Activated T-cell treated with anti-CD3 and anti-CD28 coated beads, Interleukin-2, amount 50 U/mL, for 4 hours (primary cell): ENCODE measurements at places on chromosomes 16 and 17. TPM values are rescaled to one million over a fixed set of nuclear protein-coding genes. Genes with fewer than 3 reads are reported as not detected.

- DNase-seq = no peak
Measured at GRCh38 chr17:19313746-19314651, 48.5 kb downstream of the B9D1 start.

The IKZF3 gene
- total RNA-seq = 91.6 TPM

- DNase-seq = peak; percentile 13
Measured at GRCh38 chr16:10992797-10993196, 48.4 kb downstream of the CLEC16A start.

GRCh38 chr17:69728816-69729215 lies 314.3 kb downstream of the MAP2K6 start:
- DNase-seq = no peak

DNA sequence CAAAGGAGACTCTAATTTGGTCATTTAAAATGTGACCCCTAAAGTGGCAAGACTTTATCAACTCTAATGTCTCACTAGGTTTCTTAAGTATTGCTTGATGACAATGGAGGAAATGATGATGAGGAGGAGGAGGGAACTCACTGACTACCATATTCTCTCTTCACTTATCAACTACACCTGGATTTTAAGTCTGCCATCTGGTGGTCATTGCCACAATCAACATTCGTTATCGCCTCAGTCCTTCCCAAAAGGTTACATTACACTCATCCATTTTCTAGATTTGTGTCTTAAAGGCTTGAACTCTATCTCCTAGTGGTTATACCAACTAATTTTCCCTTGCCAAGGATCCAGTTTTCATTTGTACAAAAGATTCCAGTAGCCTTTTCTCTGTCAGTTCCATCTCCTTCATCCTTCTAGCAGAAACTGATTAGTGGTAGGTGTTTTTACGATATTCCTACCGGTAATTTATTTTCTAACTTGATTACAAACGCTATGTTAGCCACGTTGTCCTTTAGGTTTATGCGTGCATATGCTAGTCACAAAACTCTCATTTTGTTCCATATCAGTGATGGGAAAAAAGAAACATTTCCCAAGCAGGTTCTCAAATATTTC lies 114.6 kb upstream of the NOG start:
- no peak for DNase-seq

DNA sequence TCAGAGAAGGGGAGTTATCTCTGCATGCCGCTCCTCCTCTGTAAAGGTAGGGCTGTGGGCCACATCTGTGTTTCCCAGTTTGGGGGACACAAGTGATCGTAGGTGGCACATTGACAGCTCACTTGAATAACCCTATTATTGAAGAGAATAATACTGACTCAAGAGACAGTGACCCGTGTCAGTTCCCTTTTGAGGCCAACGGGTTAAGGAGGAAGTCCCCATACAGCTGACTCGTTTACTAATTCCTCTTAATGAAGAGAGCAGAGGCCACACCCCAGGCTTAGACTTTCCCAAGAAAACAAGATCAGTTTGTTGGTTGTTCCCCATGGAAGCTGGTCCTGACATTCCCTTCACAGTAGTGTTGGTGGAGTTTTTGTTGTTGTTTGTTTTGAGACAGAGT lies 33.0 kb downstream of the IL4R start:
- DNase-seq = no peak

GRCh38 chr16:57574086-57574485 lies 31.6 kb downstream of the ADGRG5 start:
- DNase-seq = no peak

DNA sequence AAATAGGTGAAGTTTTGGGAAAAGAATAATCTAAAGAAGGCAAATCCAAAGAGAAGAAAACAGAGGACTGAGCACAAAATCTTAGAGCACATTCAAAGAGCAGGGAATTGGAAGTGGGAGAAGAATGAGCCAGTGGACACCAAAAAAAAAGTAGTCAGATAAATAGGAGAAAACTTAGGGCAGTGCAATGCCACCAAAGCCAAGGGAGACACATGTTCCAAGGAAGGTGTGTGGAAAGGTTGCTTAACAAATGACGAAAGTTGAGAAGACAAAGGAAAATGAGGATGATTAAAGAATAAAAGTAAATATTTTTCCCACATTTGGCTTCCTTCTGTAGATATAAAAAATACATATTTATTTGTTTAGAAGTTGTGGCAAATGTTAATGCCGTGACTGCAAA lies 237.6 kb downstream of the TANC2 start:
- no peak for DNase-seq

The KRTAP9-8 gene
- total RNA-seq = not detected

DNA sequence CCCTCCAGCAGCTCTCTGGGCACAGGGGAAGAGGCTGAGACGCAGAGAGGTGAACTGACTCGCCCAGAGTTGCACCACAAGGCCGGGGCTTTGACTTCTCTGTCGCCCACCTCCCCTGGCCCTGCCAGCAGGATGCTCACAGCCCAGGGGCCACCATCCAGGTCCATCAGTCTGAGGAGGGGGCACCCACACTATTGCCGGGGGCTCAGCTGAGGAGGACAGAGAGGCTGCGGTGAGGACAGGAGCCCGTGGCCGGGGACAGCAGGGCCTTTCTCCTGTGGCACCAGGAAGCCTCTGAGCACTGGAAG lies 32.6 kb downstream of the KDM8 start:
- no peak for DNase-seq

GRCh38 chr17:32350666-32351418 lies 885 bp downstream of the ZNF207 start:
- peak; percentile 15 for DNase-seq

The DCAKD gene
- total RNA-seq = 21.1 TPM
